ENCODE measurements at places on chromosomes 4 and X.
A peak's percentile ranks its signal among the peaks of the same experiment; 100 is the strongest.

- DNase-seq, result no peak
Observed at GRCh38 chr4:3831529-3832150, 65.5 kb downstream of the ADRA2C start.

GRCh38 chrX:72477781-72478181 is 94.9 kb downstream of the HDAC8 start:
- DNase-seq, result peak; percentile 82

GRCh38 chrX:29071525-29072320 is 484.5 kb downstream of the IL1RAPL1 start:
- DNase-seq, result peak; percentile 40

GRCh38 chr4:52643785-52644244 is 15.3 kb downstream of the USP46 start:
- DNase-seq, result peak; percentile 35

DNA sequence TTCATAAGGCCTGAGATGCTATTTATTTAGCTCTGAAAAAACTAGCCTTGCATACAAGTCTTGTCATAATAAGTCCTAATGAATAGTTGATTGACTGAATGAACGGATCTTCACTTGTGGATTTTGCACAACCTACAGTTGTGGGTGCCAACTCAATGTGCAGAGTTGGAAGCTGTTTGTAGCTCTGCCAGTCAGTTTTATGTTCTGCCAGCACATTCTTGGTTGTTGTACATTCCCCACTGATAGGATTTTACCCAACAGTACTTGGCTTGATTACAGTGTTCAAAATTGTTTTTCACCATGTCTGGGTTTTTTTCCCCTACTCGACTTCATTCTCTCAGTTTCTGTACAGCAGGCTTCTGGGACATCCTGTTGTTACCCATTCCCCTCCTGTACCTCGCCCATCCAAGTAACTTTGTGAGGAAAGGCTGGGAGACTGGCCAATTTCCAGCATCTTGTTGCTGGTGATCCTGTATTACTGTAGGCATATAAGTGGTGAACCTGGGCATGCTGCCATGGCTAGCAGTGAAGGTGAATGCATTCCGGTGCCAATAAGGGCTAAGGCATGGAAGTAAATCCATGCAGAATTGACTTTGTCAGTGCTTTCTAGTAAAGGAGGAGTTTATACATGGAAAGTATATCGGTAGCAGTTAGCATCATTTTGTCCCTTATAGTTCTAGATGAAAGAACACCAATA is 22.8 kb downstream of the IL1RAPL1 start:
- no peak for DNase-seq

DNA sequence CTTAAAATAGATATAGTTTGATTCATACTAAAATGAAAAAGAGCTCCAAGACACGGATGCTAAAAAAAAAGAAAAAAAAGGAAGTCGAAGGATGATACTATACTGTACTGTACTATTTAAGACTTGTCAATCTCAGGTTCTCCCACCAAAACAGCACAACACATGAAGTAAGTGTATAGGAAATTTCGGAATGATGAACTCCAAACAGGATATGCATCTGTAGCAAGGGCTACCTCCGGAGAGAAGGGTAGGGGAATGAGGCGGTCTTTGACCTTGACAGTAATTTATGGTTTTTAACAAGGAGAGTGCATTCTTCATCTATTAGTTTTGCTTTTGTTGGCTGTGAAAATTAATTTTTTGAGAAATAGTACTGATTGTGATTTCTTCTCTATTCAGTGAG is 541 bp upstream of the FIP1L1 start:
- no peak for DNase-seq

- DNase-seq, result peak; percentile 95
Observed at GRCh38 chrX:154397888-154398667, at the start of gene RPL10. TSS of gene RPL10 (plus strand) at chrX:154398377. CDS start at chrX:154398520, 143 bp downstream.

GRCh38 chr4:121185960-121186359 is 21.8 kb upstream of the TNIP3 start:
- no peak for DNase-seq
